ENCODE measurements at places on chromosomes 1 and 21.

GRCh38 chr1:64183395-64184002, 19.9 kb upstream of the UBE2U start:
- no peak for DNase-seq

DNA sequence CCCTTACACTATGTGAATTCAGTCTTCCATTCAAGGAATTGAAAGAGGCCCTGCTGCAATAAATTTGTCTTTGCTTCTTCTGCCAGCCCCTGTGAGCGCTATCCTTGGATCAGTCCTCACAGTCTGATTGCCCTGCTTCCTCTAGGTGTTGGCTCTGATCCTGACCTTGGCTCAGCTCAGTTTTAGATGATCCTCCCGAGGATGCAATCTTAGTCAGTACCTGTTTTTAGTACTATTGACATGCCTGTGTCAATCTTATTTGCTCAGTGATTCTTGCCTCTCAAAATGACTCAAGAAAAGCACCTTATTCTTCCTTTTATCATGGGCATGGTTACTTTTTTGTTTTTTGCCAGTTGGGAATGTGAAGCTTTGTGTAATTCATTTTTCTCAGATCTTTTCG, 101.4 kb upstream of the KCNK1 start:
- no peak for DNase-seq

DNA sequence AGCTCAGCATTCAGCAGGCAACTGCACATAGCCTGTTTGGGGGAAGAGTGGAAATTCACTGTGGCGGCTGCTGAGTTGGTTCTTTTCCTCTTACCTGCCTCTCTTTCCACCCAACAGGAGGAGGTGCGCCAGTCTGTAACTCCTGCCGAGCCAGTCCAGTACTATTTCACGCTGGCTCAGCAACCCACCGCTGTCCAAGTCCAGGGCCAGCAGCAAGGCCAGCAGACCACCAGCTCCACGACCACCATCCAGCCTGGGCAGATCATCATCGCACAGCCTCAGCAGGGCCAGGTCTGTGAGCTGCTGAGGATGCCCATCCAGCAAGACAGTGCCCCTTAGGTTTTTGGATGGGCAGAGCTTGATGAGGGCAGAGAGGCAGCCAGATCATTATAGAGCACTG, 25.6 kb upstream of the KCNQ4 start:
- DNase-seq, result no peak

DNA sequence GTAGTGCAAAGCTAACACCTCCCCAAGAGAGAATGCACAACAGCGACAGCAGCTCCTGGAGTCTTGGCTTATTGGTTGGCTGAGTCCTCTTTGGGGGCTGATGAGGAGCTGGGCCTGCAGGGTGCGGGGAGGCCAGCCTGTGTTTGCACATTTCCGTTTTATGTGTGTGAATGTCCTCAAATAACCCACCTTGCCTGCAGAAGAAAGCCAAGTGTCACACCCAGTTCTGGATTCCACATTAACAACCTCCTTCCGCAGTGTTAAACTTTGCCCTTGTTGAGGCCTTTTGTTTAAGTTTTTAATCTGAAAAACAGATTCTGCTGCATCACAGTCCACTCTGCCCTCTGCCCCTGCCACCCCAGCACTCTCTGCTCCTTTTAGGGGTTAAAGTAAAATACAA, 274.5 kb downstream of the TM2D1 start:
- no peak for DNase-seq

Measured in T-helper 9 cell (primary cell).